Type B pancreatic cell (in vitro differentiated cells): ENCODE measurements at places on chromosomes 11 and 22. TPM values are rescaled to one million over a fixed set of nuclear protein-coding genes. Genes with fewer than 3 reads are reported as not detected.
A peak's percentile ranks its signal among the peaks of the same experiment; 100 is the strongest.

- no peak for DNase-seq
Observed at GRCh38 chr22:23122216-23122957, 19.4 kb downstream of the RSPH14 start.

GRCh38 chr11:110951950-110952503, 239.8 kb upstream of the ARHGAP20 start:
- DNase-seq, result no peak

Gene GGTLC2
- not detected in 2 replicates for total RNA-seq

DNA sequence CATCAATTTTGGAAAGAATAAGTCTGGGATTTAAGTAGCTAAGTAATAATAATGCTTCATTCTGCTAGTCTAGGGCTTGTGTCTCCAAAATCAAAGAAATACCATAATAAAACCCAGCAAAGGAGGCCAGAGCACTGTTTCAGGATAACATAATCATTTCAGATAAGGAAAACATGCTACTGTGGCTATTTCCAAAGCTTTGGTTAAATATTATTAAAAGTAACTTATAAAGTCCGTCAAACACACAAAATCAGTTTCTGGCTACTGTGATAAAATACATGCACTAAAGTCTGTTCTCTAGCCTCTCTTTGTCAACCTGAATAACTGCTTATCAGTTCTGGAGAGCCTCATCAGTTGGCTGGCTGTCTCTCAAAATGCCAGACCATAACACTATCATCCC, 1.5 kb upstream of the OR6T1 start:
- DNase-seq, result no peak

Gene THRSP
- not detected in 2 replicates for total RNA-seq

DNA sequence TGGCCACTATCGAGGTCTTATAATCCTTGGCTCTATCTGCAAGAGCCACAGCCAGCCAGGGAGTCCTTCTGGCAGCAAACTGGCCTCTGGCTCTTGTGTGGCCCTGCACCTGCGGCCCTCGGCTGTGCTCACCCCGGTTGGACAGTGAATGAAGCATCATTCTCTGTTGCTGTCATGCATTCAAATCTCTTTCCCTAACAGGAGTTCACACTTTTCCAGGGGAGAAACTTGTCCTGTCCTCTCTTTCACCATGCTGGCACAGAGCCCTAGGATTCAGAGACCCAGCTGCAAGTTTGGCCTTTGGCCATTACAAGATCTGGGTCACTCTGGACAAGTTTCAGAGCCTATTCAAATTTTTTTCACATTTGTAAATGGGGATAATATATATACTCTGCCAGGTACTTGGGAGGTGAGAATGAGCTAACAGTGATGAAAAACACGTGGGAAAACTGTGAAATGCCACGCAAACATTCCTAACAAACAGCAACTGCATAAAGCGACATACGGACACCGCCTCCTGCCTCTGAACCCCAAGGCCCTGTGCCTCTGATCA, 34.2 kb downstream of the TMEM184B start:
- DNase-seq, result no peak

GRCh38 chr22:27632451-27633295, 168.9 kb downstream of the MN1 start:
- DNase-seq, result no peak

- no peak for DNase-seq
Observed at GRCh38 chr11:103958475-103959215, 77.8 kb upstream of the DDI1 start.

- no peak for DNase-seq
Observed at GRCh38 chr11:27158456-27159334, 118.1 kb downstream of the BBOX1 start.

DNA sequence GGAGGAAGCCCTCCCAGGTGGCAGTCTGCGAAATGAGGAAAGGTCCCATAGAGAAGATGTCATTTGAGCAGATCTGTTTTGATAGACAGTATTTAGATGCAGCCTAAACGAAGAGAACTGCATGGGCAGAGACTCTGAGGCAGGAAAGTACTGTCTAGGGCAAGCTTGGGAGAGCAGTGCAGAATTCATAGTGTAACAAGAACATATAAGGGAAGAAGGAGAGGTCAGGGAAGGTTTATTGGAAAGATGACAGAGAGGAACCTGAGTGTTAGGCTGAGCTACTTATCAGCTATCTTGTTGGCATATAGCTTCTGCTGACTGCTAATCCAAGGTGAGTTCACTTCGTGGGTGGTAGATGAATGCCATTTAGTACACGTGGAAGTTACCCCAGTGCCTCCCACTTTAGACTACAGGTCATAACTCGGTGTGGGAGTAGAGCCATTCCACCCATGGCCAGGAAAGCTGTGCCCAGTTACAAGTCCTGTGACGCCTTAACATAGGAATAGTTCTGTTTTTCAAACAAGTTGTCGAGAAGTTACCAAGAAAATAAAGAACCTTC, 99.5 kb downstream of the DBX1 start:
- no peak for DNase-seq

DNA sequence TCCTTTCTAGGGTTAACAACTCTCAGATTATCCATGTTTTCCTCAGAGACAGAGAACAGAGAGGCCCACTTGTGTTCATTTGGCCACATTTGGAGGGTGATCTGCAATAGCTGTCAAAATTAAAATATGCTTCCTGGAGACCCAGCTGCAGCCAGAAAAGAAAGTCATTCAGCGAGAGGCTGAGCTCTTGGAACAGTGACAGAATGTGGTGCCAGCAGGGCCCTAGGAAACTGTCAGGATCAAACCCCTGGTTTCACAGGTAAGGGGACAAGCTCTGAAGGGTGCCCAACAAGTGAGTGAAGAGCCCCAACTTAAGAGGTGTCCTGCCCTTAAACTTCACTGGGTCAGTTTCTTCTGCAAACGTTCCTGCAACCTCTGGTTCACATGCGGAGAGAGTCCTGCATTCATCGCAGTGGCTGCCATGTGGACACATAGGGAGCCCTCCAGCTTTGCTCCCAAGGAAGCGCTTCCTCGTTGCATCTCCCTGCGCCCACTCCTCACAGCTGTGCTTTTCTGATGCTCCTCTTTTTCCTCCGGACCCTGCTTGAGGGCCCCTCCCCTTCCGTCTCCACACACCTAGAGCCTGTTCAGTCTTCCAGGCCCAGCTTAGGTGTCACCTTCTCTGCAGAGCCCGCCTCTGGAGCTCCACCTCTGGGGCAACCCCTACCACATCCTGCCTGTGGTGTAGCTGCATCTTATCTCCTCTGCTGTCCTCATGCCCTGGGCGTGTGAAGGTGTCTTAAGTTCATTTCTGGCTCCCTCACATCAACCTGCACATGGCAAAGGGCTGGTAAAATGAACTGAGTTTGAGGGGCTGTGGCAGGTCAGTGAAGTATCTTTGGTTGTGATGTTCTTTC, 3.9 kb downstream of the UCP3 start:
- no peak for DNase-seq

GRCh38 chr11:2289859-2290258, 11.9 kb downstream of the C11orf21 start:
- DNase-seq, result peak; percentile 36

GRCh38 chr22:19571207-19571795, 47.1 kb upstream of the CLDN5 start:
- no peak for DNase-seq

GRCh38 chr11:130904380-130904779, 11.9 kb downstream of the SNX19 start:
- no peak for DNase-seq

GRCh38 chr22:23742505-23743264, 8.2 kb downstream of the ZNF70 start:
- DNase-seq, result no peak

GRCh38 chr11:94185416-94186084, 56.9 kb downstream of the PANX1 start:
- no peak for DNase-seq

Gene OSBP2
- total RNA-seq, result 8.1 and 9.5 TPM in 2 replicates

GRCh38 chr22:36182056-36182455, 19.6 kb downstream of the APOL4 start:
- no peak for DNase-seq

DNA sequence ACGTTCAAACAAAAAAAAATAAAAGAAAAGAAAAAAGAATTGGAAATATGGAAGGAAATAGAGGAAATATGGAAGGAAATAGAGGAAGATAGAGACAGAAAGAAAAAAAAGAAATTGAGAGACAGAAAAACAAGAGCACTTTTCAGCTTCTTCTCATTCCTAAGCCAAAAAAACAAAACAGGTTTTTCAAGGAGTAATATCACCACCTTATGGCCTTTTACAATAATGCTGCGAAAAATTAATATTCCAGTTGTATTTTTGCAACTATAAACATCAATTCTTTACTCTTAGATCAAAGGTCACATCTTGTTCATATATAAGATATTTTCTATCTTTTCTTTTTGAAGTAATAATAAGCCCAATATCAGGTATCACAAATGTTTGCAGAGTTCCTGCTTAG, 328.3 kb downstream of the FAT3 start:
- no peak for DNase-seq

DNA sequence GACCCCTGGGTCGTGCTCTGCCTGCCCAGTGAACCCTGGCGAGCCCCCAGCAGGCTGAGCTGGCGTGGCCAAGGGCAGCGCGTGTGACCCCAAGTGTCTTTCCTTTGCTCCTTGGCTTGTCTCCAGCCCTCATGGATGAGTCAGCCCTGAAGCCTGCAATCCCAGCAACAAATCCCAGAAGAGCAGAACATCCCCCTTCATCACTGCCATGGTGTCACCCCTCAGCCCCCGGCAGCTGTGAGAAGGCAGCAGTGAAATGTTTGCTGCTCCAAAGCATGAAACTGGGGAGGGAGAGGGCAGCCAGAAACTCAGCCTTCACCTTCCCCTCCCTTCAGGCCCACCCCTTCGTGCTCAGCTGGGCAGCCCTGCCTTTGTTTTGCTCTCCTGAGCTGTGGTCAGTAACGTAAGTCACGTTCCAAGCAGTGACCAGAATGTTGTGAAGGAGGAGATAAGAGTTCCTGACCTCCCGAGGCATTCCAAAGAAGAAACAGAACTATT, 29.8 kb downstream of the ADAMTS15 start:
- no peak for DNase-seq

DNA sequence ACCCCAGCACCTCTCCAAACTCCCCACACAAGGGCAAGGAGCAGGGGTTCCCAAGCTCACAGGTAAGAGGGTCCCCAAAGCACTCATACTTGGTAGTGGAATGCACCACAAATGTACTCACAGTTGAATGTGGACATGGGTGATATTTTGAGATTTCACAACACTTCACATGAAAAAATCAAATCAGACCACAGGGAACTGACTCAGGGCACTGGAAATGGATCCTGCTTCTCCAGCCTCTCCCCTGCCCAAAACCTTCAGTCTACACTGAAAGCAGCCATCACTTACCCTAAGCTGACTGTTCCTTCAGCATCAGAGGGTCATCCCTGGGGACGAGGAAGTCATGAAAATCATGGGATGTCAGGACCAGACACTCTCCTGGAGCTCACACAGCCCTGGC, 40.2 kb downstream of the SCGB1A1 start:
- no peak for DNase-seq

DNA sequence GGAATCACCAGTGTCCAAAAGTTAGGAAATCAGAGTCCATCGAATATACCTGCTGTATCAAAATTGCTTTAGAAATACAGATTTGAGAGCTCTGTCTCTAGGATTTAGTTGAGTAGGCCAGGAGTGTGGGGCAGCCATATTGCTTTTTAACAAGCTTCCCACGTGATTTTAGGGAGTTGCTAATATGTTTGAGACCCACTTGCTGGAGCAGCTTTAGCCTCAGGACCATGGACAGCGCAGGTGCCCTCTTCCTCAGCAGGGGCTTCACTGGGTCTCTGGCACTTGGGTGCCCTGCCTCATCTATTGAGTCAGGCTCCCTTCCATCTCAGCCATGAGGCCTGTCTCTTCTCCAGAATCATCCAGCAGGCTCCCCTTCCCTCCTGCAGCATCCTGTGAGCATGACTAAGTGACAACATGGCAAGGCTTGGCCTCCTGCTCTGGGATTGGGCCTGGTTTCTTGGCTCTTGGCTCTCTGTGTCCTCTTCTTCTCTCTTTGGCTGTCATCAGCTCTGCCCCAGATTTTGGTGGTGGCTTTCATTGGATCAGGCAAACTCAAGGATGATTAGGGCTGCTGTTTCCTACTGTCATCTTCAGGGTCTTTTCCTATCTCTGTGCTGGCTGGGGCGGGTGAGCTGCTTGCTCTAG, 70.0 kb downstream of the SGSM1 start:
- DNase-seq, result no peak

DNA sequence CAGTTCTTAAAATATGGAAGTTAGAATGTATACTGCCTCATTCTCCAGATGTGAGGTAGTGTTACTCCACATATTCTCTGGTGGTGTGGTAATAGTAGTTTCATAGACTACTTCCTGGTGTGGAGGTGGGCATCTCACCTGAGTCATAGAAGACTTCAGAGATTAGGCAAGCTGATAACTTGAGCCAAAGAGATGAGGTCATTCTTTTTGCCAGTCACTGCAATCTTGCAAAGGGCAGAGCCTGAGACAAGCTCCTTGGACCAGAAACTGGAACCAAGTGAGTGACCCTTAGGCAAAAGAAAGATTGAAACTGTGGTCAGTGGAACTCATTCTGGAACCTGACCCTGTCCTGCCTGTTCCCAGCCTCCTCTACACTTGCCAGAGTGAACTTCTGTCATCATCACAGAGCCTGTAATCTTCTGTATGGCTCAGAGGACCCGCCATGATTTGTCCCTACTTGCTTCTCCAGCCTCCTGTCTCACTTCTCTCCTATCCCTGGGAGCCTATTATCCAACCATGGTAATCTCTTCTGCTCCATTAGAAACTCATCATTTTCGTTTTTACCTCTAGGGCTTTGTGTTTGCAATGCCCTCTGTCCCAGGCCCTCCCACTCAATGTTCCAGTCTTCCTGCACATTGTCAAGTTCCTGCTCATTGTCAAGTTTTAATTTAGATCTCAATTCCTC, 10.6 kb upstream of the CCDC83 start:
- no peak for DNase-seq

GRCh38 chr11:120471131-120471530, 40.4 kb upstream of the GRIK4 start:
- no peak for DNase-seq

DNA sequence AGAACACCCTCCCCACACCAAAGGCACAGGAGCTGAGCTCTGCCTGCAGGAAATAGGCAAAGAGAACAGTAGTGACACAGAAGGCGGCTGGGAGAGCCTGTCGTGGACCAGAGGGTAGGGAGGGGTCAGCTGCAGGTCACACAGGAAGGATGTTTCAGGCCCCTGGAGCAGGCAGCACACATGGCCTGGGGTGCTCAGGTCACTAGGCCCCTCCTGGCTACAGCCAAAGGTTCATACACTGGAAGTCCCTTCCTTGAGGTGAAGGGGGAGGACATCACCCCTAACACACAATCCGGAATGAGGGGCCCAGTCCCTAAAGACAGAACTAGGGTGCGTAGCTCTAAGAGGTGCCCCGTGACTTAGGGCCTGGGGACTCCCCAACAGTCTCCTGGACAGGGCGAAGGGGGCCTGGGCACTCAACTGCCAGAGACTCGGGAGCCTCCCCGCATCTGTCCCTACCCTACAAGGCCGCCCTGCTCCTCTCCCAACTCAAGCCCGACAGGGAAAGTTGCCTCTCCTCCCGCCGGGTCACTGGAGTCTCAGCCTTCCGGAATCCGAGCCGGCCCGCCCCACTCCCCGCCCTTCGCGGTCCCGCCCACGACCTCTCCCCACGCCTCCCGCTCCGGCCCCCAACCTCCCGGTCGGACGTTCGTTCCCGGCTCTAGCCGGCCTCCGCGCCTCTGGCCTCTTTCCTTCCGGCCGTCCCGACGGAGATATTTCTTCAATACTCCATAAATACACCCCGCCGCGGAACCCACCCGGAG, at the start of gene CYB5R2:
TSS of gene CYB5R2 (minus strand) at position 541 of the 764 bp plus-strand sequence. CDS start 675 bp downstream, outside the sequence.
- DNase-seq, result no peak

Gene NXF1
- 111 TPM in 2 replicates for total RNA-seq
